GOT3 (cell line): ENCODE measurements at places on chromosomes 16 and 17.
A peak's percentile ranks its signal among the peaks of the same experiment; 100 is the strongest.

DNA sequence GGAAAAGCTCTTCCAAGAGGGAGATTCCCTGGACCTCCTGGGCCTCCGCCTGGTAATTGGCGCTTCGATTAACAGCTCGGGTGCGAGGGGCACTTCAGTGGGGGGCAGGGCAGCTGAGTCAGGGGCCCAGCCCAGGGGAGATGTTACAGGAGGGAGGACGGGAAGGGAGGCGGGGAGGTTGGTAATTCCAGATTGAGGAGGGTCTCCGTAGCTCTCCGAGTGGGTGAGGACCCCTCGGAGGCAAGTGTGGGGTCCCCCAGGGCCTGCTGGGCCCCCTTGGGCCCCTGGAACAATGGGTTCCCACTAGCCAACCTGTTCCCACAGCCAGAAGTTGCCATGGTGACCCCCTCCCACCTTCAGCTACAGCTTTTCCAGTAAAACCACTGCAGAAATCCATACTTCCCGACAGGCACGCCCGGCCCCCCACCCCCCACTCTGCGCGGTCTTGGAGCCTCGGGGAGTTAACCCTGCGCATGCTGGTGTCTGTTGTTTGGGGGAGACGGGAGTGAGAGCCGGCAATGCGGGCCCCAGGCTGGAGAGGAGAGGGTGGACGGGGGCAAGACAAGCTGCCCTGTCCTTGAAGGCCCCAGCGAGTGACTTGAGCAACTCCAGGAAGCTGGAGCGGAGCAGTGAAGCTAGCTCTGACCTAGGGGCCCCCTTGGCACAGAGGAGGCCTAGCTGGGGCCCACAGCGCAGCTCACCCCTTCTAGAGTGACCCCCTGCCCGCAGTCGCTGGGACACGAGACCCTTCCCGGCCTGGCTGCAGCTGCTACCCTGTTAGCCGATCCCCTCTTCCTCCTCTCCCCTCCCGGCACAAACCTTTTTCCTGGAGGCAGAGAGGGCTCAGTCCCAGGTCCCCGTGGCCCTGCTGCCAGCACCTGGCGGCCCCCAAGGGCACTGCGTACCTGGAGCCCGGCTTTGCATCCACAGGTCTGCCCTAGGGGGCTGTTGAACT lies 37.8 kb downstream of the TMEM235 start:
- no peak for DNase-seq

- DNase-seq = peak; percentile 43
Observed at GRCh38 chr16:17578981-17579874, 108.5 kb upstream of the XYLT1 start.

DNA sequence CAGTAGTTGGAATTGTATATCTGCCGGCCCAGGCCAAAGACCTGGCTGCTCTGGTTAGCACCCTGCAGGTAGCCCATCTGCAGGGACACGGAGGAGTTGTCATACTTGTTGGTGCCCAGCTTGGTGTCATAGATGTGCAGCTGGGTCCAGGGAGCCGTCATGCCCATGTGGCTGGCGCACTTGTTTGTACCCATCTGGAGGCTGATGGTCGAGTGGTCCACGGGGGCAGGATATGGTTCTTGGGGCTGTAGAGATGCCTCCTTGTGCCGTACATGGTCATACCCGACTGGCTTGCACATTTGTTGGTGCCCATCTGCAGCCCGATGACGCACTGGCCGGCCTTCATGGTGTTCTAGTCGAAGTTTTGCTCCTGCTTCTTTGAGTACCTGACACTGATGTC lies 6.0 kb downstream of the CDH3 start:
- no peak for DNase-seq

GRCh38 chr17:67365738-67366192 lies 612 bp downstream of the PSMD12 start:
- peak; percentile 8 for DNase-seq

DNA sequence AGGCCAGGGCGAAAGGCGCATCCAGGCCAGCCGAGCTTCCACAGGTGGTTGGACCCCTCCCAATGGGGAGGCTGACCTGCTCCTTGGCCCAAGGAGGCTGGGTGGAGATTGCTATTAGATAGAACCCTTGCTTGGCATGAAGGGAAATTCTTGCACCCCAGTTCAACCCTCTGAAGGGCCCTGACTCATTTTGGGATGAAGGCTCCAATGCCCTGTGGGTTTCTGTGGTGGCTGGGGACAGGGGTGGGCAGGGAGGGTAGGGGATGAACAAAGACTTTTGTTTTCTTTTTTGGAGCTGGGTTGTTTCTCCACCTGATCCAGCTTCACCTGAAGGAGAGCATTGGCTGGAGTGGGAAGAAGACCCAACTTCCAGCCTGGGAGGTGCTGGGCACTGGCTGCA lies 16.7 kb upstream of the TBX21 start:
- DNase-seq = no peak

GRCh38 chr17:6421700-6422604 lies 13.0 kb downstream of the AIPL1 start:
- DNase-seq = peak; percentile 44

DNA sequence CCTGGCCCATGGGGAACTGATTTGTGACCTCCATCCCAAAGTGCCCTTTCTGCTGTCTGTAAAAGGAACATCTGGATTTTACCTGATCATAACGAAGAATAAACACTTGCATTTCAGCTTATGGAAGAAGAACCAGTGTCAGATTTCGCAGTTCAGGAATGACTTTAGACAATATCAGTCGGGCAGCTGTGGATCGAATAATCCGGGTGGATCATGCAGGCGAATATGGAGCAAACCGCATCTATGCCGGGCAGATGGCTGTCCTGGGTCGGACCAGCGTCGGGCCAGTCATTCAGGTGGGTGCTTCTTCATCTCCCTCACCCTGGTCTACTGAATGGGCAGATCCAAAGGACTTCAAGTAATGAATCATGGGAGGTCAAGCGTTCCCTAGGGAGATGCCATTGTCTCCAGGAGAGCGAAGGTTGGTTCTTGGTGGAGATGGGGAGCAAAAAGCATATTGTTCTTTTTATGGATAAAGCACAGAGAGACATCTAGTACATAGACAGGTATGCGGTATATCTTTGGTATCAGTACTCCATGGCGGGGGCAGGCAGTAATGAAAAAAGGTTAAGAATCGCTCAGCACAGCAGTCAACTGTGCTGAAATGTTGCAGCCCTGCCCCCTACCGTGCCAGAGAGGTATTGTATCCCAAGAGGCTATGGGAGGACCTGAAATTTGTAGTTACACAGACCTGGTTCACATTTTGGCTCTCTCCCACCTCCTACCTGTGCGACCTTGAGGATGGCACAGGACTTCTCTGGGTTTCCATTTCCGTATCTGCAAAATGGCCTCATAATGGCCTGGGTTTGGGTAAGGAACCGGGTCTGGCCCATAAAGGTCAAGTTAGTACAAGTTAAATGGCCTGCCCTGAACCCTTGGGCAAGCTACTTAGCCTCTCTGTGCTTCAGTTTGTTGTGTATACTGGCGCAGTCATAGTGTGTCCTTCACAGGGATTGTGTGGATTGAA lies 4.7 kb downstream of the COQ7 start:
- DNase-seq = no peak

- no peak for DNase-seq
Observed at GRCh38 chr16:66477028-66477515, 50.0 kb downstream of the BEAN1 start.

DNA sequence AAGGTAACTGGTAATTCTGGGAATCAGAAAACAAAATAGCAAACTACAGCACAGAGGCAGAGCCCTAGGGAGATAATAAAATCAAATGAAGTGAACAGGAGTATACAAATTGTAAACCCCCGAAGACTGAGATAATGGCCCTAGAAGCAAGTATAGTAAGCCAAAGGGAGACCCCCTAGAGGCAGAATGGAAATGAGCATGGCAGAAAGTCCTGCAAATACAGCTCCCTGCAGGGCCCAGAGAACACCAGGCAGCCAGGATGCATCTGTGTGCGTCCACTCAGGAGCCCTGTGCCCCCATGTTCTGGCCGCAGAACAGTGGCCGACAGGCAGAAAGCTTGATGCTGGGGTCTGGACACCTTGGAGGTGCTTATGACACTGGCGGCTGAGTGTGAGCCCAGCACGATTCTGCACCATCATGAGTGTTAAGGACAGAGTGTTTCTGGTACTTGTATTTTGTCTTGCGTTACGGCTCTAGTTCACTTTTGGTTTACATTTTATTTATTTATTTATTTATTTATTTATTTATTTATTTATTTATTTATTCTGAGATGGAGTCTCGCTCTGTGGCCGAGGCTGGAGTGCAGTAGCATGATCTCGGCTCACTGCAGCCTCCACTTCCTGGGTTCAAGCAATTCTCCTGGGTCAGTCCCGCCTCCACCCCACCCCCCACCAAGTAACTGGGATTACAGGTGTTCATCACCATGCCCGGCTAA lies 48.7 kb downstream of the RGS9 start:
- no peak for DNase-seq

DNA sequence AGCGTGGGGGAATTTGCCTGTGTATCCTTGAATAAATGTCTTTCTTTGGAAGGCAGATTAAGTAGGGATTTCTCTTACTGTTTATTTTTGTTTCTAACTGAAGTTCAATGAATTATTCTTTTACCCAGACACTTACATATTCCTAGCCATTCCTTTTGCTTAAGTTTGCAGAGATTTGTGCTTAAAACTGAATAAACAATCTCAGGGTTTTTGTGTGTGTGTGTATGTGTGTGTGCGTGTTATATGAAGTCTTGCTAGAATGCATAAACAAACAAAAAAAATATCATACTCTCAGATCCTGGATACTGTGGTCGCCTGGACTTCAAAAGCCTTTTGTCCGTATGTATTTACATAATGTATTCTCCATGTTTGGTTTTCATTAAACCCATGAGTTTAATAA lies 672.8 kb downstream of the MAF start:
- no peak for DNase-seq

- no peak for DNase-seq
Observed at GRCh38 chr17:45101883-45102811, 30.2 kb downstream of the PLCD3 start.
